ENCODE measurements at places on chromosomes 16 and 17. TPM values are rescaled to one million over a fixed set of nuclear protein-coding genes. Genes with fewer than 3 reads are reported as not detected.

DNA sequence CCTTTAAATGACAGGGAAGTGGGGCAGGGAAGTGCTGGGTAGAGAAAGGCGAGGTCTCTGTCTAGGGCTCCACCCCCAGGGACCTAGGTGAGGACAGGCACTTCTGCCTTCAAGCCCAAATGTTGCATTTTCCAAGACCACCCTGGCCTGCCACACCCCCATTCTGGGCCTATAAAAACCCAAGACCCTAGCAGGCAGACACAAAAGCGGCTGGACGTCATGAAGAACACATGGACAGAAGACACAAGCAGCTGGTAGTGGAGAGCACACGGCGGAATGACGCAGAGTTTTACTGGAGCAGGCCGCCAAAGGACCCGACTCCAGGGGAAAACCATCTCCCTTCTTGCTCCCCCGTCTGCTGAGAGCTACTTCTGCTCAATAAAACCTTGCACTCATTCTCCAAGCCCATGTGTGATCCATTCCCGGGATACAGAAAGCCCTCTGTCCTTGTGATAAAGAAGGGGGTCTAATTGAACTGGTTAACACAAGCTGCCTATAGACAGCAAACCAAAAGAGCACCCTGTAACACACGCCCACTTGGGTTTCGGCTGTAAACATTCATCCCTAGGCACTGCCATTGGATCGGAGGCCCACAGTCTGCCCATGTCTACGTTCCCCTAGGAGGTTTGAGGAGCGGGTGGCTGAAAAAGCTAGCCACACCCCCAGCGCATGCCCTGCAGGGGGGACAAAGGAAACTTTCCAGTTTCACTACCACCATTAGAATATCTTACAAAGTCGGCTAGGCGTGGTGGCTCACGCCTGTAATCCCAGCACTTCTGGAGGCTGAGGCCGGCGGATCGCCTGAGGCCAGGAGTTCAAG, 622.2 kb upstream of the SALL1 start:
- H3K4me3 ChIP-seq, result no peak overlapping the region
- no peaks in the 10 kb centered on the region for H3K36me3 ChIP-seq
- H3K4me1 ChIP-seq, result no peaks in the 10 kb centered on the region
- no peak overlapping the region for H3K27ac ChIP-seq

DNA sequence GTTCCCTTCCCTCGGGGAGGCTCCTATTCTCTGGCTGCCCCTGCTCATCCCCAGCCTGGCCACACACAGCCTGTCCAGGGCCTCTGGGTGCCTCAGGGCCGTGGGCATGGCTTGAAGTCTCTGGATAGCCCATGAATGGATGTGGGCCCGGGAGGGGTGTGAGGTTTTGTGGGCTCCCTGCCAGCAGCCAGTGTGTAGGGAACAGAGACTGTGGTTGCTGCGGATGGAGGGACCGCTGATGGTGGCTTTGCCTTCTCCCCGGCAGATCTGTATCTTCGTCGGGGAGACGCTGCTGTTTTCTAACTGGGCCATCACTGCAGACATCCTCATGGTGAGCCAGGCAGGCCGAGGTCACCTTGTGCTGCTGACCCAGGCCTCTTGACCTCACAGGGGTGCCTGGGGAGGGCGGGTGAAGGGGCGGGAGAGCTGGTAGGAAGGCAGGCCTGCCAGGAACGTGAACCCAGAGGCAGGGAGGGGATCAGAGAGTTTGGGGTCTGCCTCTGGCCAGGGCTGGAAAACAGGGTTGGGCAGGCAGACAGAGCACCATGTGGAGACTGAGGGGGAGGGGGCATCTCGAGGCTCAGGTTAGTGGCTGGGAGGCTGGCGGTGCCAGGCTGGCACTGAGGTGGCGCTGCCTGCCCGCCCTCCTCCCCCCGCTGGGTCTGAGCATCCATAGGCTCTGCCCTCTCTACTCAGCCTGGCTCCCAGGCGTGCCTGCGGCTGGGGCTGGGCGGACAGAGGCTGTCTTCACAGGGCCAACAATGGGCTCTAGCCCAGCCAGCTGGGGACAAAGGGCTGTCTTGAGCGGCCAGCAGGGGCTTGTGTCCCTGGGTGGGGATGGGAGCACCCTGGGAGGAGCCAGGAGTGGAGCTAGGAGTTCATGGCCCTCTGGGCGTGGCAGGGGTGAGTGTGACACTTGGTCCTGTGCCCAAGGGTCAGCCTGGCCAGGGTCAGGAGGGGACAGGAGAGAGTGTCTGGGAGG, 21.4 kb downstream of the MYBBP1A start:
- H3K27me3 ChIP-seq, result peaks cover 5% of the 10 kb centered on the region
- no peak overlapping the region for H3K4me3 ChIP-seq
- H3K27ac ChIP-seq, result no peak overlapping the region
- peaks cover 6% of the 10 kb centered on the region for H3K4me1 ChIP-seq
- DNase-seq, result peak; percentile 47

DNA sequence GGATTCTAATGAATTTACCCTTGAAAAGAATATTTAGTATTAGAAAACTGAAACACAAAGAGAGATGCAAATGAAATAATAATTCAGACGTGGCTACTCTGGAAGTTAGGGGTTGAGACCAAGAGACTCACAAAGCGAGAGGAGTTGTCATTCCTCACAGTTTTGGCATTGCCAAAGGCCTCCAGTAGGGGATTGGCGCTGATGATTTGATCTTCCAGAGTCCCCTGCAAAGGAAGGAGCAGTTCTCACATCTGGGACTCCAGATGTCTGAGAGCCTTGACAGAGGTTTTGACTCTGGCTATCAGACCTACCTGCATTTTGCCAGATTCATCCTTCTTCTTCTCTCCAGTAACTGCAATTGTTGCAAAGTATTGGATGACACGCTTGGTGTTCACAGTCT, 6.6 kb downstream of the MYH8 start:
- H3K36me3 ChIP-seq, result no peaks in the 10 kb centered on the region
- no peak overlapping the region for H3K4me3 ChIP-seq

GRCh38 chr17:44548376-44549230, 8.7 kb upstream of the FZD2 start:
- no peak overlapping the region for H3K27ac ChIP-seq
- no peak overlapping the region for H3K4me3 ChIP-seq
- H3K4me1 ChIP-seq, result peaks cover 3% of the 10 kb centered on the region
- no peaks in the 10 kb centered on the region for H3K36me3 ChIP-seq
- no peak for DNase-seq
- H3K27me3 ChIP-seq, result peaks cover 51% of the 10 kb centered on the region

DNA sequence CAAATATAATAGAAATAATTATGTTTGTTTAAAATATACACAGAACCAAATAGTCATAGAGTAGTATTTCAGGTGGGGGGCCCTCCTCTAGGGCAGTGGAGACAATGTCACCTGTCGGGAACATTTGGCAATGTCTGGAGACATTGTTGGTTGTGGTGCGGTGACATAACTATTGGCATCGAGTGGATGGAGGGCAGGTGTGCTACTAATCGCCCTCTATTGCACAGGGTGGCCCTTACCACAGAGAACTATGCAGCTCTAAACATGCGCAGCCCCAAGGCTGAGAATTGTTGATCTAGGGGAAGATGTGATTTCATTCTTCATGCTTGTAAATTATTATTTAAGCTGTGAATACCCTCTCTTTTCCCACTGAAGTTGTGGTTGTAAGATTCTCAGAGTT, 594.0 kb downstream of the WWOX start:
- no peak overlapping the region for H3K27ac ChIP-seq
- DNase-seq, result no peak
- no peaks in the 10 kb centered on the region for H3K36me3 ChIP-seq
- no peaks in the 10 kb centered on the region for H3K27me3 ChIP-seq

Gene NOTUM
- 0.21 TPM for total RNA-seq

All from activated CD8-positive, alpha-beta memory T cell treated with anti-CD3 and anti-CD28 coated beads, Interleukin-2, amount 10 ng/mL, durations not matched to agents 7 days and 5 days (primary cell).